Kidney epithelial cell (primary cell): ENCODE measurements at places on chromosomes 4 and X.
A peak's percentile ranks its signal among the peaks of the same experiment; 100 is the strongest.

DNA sequence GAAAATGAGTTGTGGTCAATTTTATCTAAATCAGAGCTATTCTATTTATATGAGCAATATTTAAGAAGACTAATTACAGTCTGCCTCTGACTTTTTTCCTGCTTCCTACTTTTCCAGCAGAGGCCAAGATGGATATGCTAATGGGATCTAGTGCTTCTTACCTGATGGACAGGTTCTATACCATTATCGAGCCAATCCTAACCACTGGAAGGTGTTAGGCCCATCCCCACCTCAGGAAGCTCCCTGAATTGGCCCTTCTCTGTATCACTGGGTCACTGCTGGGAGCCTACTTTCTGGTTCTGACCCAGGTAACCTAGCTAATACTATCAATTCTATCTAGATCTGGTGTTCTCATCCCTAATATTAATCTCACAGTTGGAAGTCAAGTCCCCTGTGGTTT is 577 bp upstream of the YIPF7 start:
- DNase-seq: no peak

- peak; percentile 78 for DNase-seq
These were observed 881.6 kb downstream of the PCDH18 start for GRCh38 chr4:136650541-136651277.

- DNase-seq: no peak
These were observed 23.4 kb downstream of the ARHGEF9 start for GRCh38 chrX:63761639-63762038.

- DNase-seq: no peak
These were observed 10.4 kb downstream of the CSTF2 start for GRCh38 chrX:100830547-100830946.

DNA sequence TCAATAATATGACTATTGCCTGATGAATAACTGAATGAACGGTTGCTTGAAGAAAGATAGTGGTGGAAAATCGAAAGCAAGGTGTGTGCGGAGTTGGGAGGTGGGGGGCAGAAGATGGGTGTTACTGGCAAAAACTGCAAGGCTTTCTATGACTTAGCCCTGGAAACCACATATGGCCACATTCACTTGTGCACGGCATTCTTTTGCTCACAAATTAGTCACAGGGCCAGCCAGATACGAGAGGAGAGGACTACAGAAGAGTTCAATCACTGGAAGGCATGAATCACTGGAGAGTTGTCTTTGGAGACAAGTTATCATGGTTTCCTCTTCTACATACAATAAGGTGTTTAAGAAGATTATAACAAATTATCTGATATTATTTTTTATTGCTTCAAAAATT is 626.5 kb upstream of the CPEB2 start:
- no peak for DNase-seq

DNA sequence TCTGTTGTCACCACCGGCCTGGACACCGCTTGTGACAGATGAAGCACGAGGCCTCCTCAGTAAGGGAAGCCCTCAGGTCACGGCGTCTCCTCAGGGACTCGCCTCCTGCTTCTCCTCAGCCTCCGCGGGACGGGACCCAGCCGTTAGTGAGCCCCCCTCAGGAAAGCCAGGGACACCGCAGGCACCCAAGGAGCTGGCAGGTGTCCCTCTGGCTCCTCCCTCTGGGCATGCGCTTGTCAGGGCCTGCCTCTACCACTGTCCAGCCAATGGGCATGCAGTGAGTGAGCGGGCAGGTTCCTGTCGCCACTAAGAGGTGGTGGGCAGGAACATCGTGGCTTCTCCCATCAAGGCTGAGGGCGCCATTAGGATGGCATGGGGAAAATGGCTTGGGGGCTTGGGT is 23.5 kb upstream of the CT55 start:
- no peak for DNase-seq

GRCh38 chr4:184503869-184504300 is 29.5 kb upstream of the IRF2 start:
- no peak for DNase-seq

- no peak for DNase-seq
These were observed 45.5 kb downstream of the CLNK start for GRCh38 chr4:10639100-10639499.

DNA sequence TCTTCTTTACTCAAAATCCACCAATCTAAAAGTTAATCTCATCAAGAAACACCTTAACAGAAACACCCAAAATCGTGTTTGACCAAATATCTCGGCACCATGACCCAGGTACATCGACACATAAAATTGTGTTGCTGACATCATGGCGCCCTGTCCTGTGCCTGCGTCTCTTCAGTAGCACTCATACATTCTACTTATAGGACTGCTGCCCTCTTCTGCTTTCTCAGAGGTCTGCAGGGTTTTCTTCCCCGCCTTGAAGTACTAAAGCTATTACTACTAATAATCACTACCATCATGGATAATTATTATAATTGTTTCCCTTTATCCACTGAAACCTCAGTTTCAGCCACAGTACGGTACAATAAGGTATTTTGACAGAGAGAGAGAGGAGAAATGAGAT is 1403.1 kb upstream of the TENM3 start:
- no peak for DNase-seq
